ENCODE measurements at places on chromosomes 7 and 10.
A peak's percentile ranks its signal among the peaks of the same experiment; 100 is the strongest.

GRCh38 chr7:103124429-103124979, 24.4 kb downstream of the NAPEPLD start:
- no peak for DNase-seq

GRCh38 chr7:66696774-66697191, 43.8 kb upstream of the RABGEF1 start:
- peak; percentile 9 for DNase-seq

DNA sequence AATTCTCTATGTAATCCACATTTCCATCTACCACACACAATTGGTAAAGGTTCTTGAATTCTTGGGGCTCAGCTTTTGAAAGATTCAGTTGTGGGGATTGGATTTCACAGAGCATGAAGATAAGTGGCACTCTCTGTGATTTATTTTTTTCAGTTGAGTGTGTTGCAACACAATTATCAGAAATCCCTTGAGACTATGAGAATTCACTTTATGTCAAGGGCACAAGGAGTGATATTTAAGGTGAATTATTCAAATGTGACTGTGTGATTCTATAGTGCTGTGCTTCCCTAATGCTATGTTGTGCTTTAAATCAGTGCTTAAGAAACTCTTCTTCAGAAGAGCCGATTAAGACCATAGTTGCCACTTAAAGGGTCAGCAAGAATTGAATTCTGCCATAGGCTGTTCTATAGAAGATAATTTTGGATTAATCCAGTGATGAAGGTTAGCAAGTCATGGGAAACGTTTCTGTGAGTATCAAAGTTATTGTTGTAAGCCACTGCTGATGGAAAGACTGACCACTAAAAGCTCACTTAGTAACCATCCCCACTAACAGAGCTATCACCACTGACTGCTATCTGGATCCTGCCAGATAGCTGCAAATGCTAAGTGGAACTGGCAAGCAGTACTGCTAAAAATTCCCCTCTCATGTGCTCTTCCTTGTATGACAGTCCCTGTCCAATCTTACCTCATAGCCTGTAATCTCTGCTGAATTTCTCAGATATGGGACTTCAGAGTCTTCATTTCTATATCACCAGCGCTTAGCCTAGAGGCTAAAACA, 134.0 kb upstream of the SEMA3D start:
- no peak for DNase-seq

DNA sequence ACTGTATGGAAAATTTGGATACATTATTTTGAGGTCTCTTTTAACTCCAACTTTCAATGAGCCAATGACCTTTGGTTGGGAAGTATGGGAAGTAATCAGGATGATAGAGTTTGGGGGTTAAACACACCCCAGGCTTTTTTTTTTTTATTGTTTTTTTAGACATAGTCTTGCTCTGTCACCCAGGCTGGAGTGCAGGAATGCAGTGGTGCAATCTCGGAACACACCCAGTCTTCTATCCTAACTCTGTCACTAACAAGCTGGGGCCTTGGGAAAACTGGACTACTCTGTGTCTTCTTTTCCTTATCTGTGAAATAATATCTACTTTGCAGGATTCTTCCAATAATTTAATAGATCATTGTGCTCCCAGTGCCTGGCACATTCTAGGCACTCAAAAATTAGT, 37.6 kb upstream of the AGBL3 start:
- peak; percentile 65 for DNase-seq

DNA sequence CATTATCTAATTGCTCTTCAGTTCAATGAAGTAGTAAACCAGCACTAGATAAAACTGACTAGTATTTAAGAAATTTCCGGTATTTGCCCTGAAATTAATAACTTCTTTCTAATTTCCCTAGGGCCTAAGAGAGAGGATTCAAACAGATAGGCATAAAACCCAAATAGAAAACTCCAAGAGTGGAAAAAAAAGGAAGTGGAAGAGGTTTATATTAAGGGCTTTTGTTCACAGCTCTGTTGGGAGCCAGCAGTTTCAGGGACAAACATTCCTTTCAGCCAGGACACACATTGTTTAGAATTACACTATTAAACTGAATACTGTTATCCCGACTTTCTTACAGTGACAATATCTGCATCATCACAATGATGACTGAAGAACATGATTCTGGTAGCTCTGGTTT, 3.6 kb downstream of the ODAD2 start:
- DNase-seq = no peak

GRCh38 chr10:130492266-130492934, 356.2 kb downstream of the GLRX3 start:
- DNase-seq = no peak

DNA sequence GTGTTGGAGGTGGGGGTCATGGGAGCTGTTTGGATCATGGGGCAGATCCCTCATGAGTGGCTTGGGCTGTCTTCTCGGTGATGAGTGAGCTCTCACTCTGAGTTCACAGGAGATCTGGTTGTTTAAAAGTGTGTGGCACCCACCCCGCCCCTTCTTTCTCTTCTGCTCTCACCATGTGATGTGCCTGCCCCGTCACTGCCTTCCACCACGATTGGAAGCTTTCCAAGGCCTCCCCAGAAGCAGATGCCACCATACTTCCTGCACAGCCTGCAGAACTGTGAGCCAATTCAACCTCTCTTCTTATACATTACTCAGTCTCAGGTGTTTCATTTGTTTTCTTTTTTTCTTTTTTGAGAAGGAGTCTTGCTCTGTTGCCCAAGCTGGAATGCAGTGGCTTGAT, 170.0 kb downstream of the PTPN20 start:
- DNase-seq = no peak

- DNase-seq = no peak
Measured at GRCh38 chr7:130882396-130882795, 148.4 kb upstream of the KLF14 start.

- no peak for DNase-seq
Measured at GRCh38 chr7:125127304-125127703, 197.7 kb upstream of the POT1 start.

DNA sequence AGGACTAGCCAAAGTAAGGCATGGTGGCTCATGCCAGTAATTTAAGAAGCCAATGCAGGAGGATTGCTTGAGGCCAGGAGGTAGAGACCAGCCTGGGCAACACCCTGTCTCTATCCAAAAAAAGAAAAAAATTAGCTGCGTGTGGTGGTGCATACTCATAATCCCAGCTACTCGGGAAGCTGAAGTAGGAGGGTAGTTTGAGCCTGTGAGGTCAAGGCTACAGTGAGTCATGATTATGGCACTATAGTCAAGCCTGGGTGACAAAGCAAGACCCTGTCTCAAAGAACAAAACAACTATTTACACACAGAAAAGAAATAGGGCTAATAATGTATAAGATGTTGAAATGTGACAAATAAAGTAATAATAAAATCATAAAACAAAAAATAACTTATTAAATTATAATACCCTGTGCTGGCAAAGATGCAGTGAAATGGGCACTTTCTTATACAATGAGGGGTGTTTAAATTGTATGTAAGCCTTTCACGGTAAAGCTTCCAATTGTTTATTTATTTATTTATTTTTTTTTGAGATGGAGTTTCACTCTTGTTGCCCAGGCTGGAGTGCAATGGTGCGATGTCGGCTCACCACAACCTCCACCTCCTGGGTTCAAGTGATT, 175.2 kb downstream of the TPST1 start:
- DNase-seq = peak; percentile 59

GRCh38 chr7:23129036-23129435, 23.5 kb downstream of the KLHL7 start:
- no peak for DNase-seq

- DNase-seq = peak; percentile 87
Measured at GRCh38 chr7:18429547-18429946, 66.0 kb upstream of the HDAC9 start.

DNA sequence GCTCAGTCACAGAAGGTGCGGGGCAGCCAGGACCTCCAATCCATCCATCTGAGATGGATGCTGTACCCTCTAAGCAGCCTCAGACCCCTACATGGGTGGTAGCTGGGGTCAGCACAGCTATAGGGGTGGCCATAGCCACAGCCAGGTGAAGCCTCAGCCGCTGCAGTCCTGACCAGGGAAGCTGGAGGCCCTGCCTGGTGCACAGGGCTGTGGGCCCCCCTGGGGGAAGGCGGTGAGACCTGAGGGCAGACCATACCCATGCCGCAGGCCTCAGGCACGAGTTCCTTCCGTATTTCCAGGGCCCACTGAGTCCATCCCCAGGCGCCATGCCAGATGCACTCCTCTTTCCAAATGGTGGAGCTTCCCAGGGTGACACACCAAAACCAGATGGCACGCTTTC, 96.6 kb upstream of the KDM7A start:
- DNase-seq = no peak

DNA sequence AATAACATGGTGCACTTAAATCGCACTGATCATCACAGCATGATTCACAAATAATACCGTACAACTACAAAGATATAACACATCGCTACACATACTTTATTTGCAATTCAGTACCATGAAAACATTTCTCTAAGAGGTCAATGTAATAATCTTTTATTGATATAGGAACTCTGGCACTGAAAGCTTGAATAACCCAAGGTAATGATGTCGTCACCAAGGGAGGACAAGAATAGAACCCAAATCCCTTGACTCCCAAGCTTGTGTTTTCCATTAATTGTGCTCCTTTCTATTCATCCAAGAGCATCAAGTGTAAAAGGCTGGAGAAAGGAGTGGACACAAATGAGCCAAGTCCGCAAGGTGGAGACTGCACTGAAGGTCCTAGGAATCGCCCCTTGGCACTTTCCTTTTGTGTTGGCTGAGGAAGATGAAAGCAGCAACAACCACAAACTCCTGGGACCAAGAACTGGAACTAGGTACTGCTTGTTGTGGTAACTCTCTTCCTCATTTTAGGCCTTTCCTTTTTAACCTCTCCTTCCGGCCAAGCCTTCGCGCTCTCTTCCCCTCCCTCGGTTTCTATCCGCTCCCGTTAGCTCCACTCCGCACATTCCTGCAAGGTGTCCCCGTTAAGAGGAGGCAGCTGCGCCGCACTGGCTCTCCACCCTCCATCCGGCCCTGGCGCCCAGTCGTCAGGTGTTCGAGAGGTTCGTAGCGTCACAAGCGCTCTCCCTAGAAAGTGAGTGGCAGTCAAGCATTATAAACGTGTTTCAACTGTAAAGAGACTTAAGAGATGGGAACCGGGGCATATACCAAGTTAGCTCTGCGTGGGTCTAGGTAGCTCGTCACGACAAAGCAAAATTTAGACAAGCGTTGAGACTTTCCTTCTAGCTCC, 1.0 kb upstream of the CBLL1 start:
- DNase-seq = no peak

DNA sequence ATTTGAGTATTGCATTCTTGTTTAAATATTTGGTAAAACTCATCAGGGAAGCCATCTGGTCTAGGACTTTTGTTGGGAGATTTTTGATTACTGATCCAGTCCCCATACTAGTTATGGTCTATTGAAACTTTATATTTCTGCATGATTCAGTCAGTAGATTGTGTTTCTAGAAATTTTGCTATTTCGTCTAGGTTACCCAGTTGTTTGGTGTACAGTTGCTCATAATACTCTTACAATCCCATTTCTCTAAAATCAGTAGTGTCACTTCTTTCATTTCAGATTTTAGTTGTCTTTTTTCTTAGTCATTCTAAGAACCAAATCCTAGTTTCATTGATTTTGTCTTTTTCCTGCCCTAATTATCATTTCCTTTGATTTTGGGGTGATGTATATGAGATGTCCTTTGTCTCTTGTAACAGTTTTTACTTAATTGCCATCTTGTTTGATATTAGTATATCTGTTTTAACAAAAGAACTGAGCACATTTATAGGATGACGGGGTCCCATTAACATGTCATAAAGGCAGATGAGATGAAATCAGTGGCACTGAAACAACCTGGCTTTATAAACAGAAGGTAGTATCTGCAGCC, 7.9 kb downstream of the MALSU1 start:
- DNase-seq = no peak

GRCh38 chr10:33414841-33415240, 80.4 kb upstream of the NRP1 start:
- peak; percentile 24 for DNase-seq

- DNase-seq = no peak
Measured at GRCh38 chr7:82423446-82423845, 20.1 kb downstream of the CACNA2D1 start.

DNA sequence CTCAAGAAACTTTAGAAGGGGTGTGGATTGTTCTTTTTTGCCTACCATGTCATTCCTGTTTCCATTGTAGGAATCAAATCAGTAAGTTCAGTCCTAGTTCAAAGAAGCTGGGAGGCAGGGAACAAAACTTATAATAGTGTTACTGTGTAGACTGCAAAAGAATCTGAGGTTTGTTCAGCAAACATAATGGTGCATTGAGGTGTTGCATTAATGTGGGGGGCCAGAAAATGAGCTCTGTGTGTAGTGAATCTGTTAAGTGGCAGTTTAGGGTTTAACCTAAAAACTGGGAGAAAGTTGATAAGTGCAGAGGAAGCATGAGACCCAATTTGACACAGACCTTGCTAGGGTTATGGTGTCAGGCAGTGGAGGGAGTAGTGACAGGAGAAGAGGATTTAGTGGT, 197.7 kb downstream of the SUGCT start:
- no peak for DNase-seq

- peak; percentile 15 for DNase-seq
Measured at GRCh38 chr10:52597189-52597863, 175.3 kb downstream of the MBL2 start.

- DNase-seq = peak; percentile 30
Measured at GRCh38 chr10:93313798-93314197, 168.3 kb downstream of the MYOF start.

- peak; percentile 92 for DNase-seq
Measured at GRCh38 chr7:101378751-101379174, 16.1 kb downstream of the COL26A1 start.

DNA sequence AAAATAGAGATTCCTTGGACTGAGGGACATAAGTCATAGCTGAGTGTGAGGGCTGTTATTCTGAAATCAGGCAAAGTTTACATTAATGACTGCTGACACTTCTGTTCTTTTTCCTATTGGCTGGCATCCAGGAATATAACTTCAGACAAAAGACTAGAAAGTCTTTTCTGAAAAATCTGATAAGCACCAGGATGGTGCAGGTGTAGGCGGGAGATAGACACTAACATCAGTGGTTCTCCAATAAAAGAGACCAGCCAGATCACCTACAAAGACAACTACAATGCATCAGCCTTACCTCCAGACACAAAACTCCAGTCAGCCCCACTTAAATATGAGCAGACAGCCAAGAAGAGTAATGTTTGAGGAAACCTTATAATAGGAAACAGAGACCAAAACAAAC, 168.3 kb upstream of the LRGUK start:
- DNase-seq = no peak

DNA sequence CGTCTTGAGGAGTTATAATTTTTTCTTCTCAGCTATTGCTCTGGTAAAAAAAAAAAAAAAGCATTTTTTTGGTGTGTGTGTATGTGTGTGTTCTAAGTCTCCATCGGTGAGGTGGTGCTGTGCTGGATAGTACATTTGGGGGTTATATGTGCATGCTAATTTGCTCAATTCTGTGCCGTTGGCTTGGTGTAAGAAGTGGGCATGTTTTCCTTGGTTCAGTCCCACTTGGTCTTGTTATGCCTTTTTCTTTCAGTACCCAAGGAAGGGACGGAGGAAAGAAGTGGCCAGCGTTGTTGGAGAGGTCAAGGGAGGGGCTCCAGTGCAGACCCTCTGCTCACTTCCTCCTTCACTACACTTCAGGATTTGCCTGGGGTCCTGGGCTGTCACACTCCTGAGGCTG, 20.4 kb downstream of the LRMDA start:
- no peak for DNase-seq
